Stimulated activated CD8-positive, alpha-beta memory T cell treated with anti-CD3 and anti-CD28 coated beads, Interleukin-7, amount 100 ng/mL, for 4 hours (primary cell): ENCODE measurements at places on chromosomes 3 and 15.
A peak's percentile ranks its signal among the peaks of the same experiment; 100 is the strongest.

DNA sequence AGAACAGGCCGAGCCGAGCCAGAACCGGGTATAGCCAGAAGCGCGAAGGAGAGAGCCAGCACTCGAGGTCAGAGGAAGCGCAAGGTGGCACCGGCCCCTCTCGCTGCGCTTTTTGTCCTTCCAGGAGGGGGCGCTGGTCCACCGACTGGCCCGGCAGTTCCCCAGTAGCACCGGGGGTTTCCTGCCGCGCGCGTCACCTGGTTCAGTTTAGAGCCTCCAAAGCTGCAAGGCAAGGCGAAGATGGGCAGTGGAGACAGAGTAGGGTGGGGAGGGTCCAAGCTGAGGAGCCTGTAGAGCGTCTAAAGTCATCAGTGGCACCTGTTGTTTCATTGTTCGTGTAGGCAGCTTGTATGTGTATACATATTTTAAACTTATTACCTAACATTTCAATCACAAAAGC is 7.6 kb upstream of the NR2E3 start:
- no peak for DNase-seq

- no peak for DNase-seq
Measured at GRCh38 chr15:66095871-66096687, 157.5 kb downstream of the MEGF11 start.

- DNase-seq, result no peak
Measured at GRCh38 chr15:92079647-92080255, 226.2 kb downstream of the SLCO3A1 start.

- DNase-seq, result no peak
Measured at GRCh38 chr15:27095886-27096624, 125.1 kb downstream of the GABRG3 start.

GRCh38 chr3:196639483-196640296 is at the start of gene NRROS:
NRROS (plus strand) TSS chr3:196639694; CDS start chr3:196654540, 14,846 bp downstream.
- DNase-seq, result peak; percentile 39

DNA sequence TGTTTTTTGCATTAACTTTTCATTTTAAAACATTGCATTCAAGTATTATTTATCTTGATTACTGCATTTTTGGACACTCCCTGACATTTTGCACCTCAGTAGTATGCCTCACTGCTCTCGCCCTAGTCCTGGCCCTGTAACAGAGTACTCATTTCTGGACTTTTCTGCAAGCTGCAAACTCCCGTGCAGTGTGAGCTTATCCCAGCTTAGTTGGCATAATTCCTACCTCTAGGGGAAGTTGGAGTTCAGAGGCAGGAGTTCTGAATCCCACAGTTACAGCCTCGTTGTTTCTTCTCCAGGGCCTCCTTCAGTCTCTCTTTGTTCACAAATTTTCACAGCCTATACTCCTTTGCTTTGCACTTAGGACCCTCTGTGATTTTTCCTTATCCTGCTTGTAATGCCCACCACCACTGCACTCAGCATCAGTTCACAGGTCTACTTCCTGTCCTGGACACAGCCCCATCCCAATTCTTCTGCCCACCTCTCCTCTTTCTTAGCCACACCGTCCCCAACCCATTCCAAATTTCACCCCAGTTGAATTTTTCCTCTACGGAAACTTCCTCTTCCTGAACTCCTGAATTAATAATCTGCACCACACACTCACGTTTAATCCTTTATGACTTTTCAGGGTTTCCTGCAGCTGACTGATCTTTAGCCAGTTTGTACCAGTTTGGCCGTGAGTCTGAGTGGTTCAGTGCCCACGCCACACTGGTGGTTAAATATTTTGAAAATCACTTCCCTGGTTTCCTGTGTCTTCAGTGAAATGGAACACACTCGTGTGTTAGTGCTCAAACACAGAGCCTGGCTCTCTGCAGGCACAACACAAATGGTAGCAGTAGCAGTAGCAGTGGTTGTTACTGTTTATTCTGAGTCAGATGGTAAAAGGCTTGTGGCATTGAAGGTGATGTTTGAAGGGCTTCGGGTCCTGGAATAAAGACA is 6.3 kb upstream of the CTSH start:
- no peak for DNase-seq

GRCh38 chr3:120021523-120021922 is 72.7 kb downstream of the GSK3B start:
- no peak for DNase-seq

GRCh38 chr3:52297242-52298148 is 9.9 kb downstream of the GLYCTK start:
- no peak for DNase-seq

DNA sequence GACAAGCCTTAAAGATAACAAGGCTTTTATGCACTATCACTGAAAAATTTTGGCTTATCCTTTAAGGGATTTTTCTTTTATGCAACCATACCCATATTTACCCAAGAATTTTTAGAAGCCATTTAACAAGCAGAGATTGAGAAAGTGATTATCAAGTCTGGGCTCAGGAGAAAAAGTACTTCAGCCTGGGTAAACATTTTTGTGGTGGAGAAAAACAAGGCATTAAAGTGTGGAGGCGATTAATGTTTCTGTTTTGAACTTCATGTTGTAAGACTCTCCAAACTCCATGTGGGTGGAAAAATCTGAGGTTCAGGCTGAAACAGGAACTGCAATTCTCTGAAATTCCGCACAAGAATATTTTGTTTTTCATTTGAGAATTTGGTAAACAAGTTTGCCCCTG is 260.4 kb upstream of the KCNMB2 start:
- DNase-seq, result no peak

GRCh38 chr15:83652626-83653204 is 1.2 kb upstream of the ADAMTSL3 start:
- DNase-seq, result no peak

GRCh38 chr3:78519281-78519680 is 1248.5 kb downstream of the ROBO1 start:
- no peak for DNase-seq

DNA sequence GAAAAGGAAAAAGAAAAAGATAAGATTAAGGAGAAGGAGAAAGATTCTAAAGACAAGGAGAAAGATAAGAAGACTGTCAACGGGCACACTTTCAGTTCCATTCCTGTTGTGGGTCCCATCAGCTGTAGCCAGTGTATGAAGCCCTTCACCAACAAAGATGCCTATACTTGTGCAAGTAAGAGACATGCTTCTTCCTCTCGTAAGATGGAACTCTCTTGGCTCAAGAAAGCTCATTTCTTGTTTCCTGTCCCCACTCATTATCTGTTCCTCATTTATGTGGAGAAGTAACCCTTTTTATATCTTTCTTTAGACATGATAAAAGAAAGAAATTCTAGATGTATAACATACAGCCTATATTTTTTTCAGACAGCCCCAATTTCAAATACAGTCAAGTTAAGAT is 101.4 kb downstream of the KLHL25 start:
- no peak for DNase-seq
